ENCODE measurements at places on chromosomes 11 and 22. TPM values are rescaled to one million over a fixed set of nuclear protein-coding genes. Genes with fewer than 3 reads are reported as not detected.

Gene SHANK3
- 1.2 TPM for total RNA-seq

Gene TCN2
- 11.9 TPM for total RNA-seq

Gene ESRRA
- total RNA-seq: 23.9 TPM

Gene APLNR
- not detected for total RNA-seq

Gene MPZL3
- 61.1 TPM for total RNA-seq

Gene PARVG
- total RNA-seq: under 0.01 TPM

Gene CYTH4
- total RNA-seq: not detected

Gene CHADL
- total RNA-seq: 1.2 TPM

Gene PLAAT5
- total RNA-seq: 5.9 TPM

Gene ALG8
- total RNA-seq: 46.5 TPM

Gene GPHA2
- not detected for total RNA-seq

Gene APOA4
- total RNA-seq: not detected

Gene MUC2
- total RNA-seq: not detected

Gene TMEM191B
- 1.6 TPM for total RNA-seq

Gene TFIP11
- 39.3 TPM for total RNA-seq

Gene ACTN3
- not detected for total RNA-seq

Gene EI24
- total RNA-seq: 38.5 TPM

Gene TMA7B
- not detected for total RNA-seq

Gene KRTAP5-5
- not detected for total RNA-seq

Gene P2RY2
- 16.3 TPM for total RNA-seq

Gene VSIG2
- under 0.01 TPM for total RNA-seq

Gene SLC35F2
- 51.8 TPM for total RNA-seq

Gene CHST1
- not detected for total RNA-seq

Gene NCAPH2
- total RNA-seq: 39.6 TPM

Gene NCF4
- 3.5 TPM for total RNA-seq

Gene OR5A1
- not detected for total RNA-seq

Gene OR8G1
- not detected for total RNA-seq
